ENCODE measurements at places on chromosomes 3 and 15.

GRCh38 chr3:55623786-55624185 lies 136.7 kb upstream of the WNT5A start:
- DNase-seq: no peak

DNA sequence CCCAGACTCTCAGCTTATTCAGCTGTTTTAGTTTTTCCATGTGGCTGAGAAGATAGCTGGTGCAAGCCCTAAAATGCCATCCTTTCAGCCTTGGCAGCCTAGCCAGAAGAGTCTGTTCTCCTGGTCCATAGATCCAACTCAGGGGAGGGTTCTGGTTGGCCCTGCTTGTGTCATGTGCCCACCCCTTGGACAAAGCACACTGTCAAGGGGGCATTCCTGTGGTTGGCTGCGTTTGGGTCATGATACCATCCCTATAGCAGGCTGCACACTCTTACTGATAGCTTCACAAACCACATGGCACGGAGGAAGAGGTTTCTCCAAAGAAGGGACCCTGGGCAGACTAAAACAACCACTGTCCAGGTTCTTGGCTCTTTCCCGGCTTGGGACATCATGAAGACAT lies 8.4 kb upstream of the FSTL1 start:
- DNase-seq: no peak

- DNase-seq: no peak
Measured at GRCh38 chr3:105731686-105732085, 137.1 kb downstream of the CBLB start.

DNA sequence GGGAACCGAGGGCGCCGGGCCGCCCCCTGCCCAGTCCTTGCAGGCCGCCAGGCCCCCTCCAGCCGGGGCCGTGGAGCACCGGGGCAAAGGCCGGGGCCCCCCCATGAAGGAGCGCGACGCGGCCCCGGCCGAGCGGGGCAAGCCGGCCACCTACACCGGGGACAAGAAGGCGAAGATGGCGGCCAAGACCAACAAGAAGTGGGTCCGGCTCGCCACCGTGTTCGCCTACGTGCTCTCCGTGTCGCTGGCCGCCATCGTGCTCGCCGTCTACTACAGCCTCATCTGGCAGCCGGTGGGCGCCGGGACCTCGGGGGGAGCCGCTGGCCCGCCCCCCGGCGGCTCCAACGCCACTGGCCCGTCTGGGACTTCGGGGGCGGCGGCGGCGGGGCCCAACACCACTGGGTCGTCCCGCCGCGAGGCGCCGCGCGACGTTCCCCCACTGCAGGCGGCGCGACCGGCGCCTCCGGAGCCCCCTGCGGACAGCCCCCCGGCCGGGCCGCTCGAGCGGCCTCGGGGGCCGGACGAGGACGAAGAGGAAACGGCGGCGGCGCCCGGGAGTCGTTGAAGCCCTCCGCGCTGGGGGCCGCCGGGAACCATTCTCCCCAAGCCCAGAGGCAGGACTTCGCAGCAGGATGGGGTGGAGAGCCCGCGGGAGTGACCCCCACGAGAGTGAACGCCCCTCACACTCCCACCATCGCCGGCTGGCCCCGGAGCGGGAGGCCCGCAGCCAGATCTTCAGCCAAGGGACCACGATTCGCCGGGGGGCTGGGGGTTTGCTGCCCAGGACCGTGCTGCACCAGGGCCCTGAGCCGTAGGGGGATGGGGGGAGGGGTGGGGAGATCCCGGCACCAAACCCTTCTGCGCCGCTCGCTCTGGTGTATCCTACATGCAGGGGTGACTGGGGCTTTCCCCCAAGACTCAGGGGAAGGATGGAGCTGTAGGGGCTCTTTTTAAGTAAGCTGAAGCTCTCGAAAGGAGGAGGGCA lies 753 bp downstream of the INAFM2 start:
- DNase-seq: peak; percentile 46

- DNase-seq: no peak
Measured at GRCh38 chr3:121719423-121719822, 30.1 kb downstream of the GOLGB1 start.

DNA sequence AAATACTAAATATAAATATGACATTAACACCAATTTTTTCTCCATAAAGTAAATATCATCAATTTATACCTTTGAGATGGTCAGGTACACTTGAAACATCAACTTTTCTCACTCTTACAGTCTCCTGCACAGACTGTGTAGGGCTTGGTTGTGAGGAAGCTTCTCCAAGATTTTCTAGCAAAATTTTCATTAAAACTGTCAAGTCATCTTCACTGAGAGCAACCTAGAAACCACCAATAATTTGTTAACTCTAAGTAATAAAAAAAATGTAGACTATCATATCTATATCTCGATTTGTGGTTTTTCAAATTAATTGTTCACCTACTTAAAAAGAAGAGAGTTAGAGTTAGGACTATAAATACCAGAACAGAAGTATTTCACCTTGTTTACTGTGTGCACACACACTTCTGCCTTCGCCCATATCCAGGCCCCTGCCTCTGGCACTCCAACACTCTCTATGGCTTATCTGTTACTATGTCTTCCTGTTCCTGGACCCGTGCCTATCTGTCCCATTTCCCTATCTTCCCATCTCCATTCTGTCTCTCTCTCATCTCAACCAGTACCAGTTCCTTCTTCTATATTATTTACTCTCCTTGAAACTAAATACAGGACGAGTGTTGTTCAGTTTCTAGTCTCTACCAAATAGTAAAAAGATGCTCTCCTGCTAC lies 123.6 kb downstream of the VPS13C start:
- DNase-seq: no peak

Data from HuH-7.5 (cell line).